Hematopoietic multipotent progenitor cell treated with erythropoietin and hydrocortisone succinate and interleukin-3 and kit ligand, for 6 days (in vitro differentiated cells): ENCODE measurements at places on chromosomes 5 and 9.

GRCh38 chr9:35727676-35728040, 4.3 kb downstream of the TLN1 start:
- peak; percentile 70 for DNase-seq

- DNase-seq: no peak
Observed at GRCh38 chr9:135320943-135321342, 158.6 kb upstream of the PPP1R26 start.

- peak; percentile 6 for DNase-seq
Observed at GRCh38 chr5:79075646-79076426, 6.3 kb downstream of the BHMT2 start.

DNA sequence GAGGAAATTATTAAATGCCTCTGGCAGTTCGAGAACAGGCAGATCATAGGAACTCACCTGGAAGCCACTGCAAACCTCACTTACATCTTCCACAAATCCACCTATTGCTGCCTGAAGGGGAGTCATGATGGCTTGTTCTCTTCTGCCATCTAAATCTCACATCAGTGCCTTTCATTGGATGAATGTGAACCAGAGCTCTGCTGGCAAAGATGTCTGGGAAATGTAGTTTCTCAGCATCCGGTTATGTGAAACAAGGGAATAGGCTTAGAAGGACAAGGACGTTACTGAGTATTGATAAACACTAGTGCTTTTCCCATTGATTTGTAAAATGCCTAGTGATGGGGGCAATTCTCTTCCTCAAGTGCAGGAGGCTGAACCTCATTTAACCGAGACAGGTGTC, 483.3 kb downstream of the ARHGEF28 start:
- no peak for DNase-seq

DNA sequence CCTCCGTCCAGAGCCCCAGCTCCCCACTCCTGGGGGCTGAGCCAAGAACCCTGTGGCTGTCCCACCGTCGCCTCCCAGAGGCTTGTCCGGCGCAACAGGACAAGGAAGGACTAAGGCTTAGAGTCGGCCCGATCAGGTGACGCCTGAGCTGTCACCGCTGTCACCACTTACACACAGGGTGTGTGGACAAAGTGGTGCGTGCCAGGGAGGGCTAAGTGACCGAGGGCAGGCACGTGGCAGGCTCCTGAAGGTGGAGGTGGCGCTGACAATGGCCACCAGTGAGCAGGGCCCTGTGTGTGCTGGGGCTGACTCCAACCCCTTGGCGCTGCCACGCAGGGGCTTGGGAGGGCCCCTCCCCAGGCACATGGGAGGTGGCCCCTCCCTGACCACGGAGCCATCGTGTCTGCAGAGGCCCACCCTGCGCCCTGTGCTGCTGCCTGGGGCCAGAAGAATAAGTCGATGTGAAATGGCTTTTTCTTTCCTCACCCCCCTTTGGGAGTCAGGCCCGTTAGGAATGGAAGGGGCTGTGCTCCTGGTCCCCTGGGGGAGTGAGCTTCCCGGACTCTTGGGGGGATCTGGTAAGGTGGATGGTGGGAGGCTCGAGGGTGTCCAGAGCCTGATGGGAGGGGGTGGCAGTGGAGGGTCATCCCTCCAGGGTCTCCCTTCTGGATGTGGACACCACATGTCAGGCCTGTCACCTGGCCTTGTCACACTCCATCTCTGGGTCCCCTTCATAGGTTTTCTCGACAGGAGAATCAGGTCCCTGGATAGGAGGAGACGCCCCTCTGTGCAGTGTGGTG, 2.6 kb upstream of the GPSM1 start:
- no peak for DNase-seq
